Activated CD8-positive, alpha-beta memory T cell treated with anti-CD3 and anti-CD28 coated beads, Interleukin-2, amount 50 U/mL, for 4 hours (primary cell): ENCODE measurements at places on chromosomes 1 and 21.

- no peak for DNase-seq
Measured at GRCh38 chr1:237031480-237031879, 10.5 kb upstream of the RYR2 start.

DNA sequence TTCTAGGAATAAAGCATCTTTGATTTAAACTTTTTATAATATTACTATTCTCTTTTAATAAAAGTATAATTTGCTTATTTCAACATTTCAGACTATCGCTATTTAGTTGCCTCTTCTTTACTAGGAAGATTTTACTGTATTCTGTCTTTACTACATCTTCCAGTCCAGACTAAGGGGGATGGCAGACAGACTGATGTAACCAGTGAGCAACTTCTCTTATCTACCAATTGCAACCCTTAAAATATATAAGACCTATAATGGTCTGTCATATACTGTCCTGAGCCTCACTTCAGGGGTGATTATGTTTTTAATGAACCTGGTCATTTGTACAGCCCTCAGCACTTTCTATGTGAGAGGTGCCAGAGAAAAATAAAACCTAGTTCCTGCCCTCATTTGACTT lies 87.0 kb downstream of the UBE2U start:
- no peak for DNase-seq

GRCh38 chr1:54624466-54625464 lies 1.4 kb upstream of the FAM151A start:
- no peak for DNase-seq

DNA sequence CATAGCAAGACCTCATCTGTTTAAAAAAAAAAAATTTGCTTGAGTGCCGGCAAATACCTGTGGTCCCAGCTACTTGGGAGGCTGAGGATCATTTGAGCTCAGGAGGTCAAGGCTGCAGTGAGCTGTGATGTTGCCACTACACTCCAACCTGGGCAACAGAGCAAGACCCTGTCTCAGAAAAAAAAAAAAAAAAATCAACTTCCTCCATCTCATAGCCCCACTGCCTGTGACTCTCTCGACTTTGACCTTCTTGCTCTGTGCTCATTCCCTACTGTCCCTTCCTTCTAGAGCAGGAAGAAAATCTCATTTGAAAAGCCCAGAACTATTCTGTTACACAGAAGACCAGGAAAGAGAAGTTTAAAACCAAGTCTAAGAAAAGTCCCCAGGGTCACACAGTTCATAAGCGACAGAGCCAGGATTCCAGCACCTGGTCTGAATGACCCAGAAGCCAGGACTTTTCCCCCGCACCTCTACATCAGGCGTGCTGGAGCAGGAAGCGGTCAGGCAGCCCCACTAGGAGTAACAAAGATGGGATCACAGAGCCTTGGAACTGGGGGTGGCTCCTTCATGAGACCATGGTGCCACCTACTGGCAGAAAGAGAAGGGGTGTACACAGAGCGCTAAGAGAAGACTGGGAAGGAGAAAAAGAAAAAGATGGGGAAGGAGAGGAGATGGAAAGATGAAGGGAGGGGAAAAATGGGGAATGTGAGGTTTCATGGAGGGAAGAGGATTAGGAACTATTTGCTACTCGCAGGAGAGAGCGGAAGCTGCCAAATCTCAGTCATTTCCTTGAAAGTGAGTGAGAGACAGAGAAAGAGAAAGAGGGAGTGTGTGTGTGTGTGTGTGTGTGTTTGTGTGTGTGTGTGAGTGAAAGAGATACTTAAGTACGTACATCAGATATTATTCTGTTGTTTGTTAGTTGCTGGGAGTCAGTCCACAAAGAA lies 3.1 kb upstream of the P3R3URF start:
- peak; percentile 67 for DNase-seq

DNA sequence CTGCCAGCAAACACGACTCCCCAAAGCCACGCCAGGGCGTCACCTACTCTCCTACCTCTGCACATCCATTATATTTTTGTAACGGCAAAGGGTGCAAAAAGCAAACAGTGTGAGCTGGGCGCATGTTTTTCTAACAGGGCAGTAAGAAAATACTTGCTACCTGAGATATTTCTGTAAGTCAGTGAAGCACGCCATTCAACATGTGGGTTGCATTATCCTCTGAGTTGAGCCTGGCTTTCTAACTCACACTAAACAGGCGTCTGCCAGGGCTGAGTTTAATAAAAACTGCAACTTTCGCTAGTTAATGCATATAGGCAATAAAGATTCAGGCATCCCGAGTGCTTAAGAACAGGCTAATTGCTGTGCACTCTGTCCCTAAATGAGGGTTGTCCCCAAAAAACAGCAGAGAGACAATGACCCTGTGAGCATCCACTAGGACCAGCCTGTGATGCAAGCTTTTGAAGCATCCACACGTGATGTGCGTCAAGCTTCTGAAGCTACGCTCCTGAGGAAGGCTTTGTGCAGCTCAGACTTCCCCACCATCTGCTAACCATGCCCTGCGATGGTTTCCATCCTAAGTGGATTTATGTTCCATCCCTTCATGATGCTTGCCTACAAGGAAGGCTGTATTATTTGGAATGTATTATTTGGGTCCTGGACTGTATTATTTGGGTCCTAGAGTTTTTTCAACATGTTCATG lies 70.0 kb upstream of the SIM2 start:
- DNase-seq, result no peak

DNA sequence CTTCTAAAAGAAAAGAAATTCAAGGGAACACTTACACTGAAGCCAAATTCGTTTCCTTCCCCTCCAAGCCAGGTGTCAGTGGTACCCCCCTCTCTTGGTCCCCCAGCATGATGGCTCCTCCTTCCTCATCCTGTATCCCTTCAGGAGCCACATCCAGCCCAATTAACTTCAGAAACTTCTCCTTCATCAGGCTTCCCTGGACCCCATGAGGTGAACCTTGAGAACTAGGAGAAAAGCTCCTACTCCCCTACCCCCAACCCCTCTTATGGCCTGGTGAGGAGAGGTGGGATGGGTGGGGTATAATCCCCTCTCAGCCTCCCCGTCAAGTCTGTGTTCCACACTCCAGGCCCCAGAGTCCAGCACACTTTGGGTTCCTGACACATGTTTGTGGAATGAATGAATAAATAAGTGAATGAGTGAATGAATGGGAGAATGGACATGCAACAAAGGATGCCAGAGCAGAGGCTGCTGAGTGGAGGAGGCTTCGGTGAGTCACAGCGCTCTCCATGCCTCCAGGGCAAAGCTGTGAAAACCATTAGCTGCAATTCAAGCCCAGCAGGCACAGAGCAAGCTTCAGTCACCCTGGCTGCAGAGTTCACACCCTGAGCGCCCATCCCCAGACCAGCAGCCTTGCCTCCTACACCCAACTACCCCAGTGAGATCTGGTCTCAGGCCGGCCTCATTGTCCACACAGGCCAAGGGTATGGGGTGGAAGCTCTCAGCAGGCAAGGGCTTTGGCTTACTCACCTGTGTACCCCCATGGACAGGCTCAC lies 43.8 kb downstream of the BATF3 start:
- DNase-seq, result no peak

DNA sequence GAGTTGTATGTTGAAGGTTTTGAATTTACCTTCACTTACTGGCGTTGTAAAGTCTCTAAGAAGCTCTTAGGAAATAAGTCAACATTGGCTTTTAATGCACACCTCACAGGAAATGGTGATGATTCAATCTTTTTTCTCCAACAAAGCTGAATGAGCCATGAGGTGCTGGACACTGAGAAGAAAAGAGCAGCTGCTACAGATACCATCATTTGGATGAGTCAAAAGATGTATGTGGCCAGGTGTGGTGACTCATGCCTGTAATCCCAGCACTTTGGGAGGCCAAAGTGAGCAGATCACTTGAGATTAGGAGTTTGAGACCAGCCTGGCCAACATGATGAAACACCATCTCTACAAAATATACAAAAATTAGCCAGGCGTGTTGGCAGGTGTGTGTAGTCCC lies 3.3 kb upstream of the IL23R start:
- DNase-seq, result no peak

DNA sequence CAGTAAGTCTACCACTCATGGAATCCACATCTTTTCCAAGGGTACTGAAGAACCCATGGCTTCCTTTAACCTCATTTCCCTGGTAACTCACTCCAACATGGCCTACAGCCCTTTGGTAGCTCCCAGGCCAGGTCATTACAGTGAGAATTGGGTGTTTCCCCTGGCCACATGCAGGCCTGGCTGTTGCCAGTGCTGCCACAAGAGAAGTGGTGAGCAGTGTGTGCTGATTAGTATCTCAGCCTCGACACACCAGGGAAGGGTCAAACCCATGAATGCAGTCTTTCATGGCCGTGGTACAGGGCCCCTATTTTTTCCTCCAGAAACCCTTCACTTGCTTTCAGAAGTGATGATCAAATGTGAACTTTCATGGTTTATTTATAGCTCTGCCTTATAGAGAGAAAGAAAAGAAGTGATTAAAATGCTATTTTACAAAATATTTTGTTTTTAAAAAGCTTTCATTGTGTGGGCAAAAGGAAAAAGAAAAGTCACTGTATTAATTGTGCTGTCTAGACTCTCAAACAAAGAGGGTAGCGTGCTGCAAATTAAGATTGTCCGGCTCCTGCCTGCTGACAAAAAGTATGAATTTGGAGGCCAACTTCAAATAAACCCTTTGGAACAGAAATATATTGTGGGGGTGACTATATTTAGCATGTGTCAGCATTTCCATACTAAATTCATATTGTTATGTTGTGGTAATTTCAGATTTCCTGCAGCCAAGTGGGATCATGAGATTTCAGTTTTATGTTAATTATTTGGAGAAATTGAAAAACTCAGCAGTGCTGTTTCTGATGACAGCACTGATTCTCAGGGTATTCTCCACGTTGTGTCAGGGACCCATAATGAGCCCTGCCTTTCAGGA lies 62.0 kb upstream of the HOOK1 start:
- DNase-seq, result no peak

DNA sequence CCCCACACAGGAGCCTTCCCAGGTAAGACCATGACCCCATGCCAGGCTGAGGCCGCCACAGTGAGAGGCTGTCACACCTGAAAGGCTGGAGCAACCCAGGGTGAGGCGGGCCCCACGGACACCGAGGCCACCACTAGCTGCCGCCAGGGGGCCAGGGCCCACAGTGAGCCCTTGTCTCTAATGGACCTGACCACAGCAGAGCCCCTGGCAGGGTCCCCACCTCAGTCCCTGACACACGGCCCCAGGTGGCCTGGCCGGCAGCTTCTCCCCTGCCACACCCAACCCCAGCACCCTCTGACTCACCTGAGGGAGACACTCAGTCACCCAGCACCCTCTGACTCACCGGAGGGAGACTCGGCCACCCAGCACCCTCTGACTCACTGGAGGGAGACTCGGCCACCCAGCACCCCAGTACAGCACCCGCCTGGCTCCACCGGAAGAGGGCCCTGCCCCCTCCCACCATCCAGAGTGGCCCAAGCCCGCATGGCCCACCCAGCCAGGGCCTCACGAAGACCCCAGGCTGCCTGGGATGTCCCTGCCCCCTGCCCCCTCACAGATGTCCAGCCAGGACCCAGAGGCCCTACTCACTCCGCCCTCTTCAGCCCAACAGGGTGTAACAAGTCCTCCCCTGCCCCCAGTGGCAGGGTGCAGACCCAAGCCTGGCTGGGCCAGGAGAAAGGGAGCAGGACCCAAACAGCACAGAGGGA lies 4.4 kb downstream of the DVL1 start:
- peak; percentile 63 for DNase-seq

DNA sequence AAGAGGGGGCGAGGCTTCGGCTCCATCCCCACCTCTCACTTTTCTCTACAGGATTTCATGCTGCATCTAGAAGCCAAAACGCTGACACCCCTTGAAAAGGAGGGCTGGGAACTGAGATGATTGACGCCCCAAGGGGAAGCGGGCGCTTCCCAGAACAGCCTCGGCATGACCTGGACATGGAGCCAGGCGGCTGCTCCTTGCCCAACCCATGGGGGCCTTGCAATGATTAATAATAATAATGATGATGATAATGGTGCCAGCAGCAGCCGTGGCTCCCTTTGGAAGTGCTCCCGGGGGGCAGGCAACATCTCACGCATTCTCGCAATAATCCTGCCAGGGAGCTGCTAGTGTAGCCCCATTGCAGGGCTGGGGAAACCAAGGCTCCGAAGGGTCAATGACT lies 78.2 kb downstream of the RAP1GAP start:
- no peak for DNase-seq

GRCh38 chr1:152426731-152427130 lies 12.7 kb upstream of the CRNN start:
- no peak for DNase-seq

DNA sequence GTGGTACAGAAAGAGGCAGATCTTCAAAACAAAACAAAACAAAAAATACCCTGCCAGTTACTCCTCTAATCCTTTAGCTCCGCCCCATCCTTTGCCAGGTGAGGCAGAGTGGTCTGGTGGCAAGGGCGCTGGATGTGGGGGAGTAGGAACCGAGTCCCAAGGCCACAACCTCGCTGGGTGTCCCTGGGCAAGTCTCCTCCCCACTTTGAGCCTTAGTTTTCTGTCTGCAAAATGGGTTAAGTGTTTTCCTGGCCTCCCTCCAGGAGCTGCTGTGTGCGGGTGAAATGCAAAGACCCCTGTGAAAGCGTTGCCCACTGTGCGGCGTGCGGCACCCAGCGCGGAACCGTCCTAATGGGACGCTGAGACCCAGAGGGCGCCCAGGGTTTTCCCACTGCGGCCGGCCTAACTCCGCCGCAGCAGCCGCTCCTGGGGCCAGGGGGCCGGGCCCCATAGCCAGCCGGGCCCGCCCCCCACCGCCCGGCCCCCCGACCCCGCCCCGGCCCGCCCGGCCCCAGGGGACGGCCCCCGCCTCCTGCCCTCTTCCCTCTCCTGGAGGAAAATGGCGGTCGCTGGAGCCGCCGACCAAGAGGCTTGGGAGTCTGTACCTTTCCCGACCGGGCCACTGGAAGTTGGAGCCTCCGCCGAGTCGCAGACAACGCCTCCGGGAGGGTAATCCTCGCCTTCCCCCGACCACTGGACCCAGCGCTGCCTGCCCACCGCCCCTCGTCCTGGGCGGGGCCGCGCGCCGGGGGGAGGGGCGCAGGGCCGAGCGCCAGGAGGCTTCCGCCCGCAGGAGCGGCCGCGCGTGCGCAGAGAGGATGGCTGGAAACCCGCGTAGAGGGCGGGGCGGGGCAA lies at the start of the genes ERMAP and SVBP:
Gene ERMAP (plus strand): TSS at position 538 of the 855 bp plus-strand sequence. CDS start 13,327 bp downstream, outside the sequence.
Gene SVBP (minus strand): TSS at position 813 of the 855 bp plus-strand sequence. CDS start 853 bp downstream, outside the sequence.
- DNase-seq, result peak; percentile 95

- DNase-seq, result no peak
Measured at GRCh38 chr1:40341491-40342380, 24.6 kb upstream of the COL9A2 start.

GRCh38 chr1:200319148-200319547 lies 90.7 kb downstream of the ZNF281 start:
- DNase-seq, result no peak

DNA sequence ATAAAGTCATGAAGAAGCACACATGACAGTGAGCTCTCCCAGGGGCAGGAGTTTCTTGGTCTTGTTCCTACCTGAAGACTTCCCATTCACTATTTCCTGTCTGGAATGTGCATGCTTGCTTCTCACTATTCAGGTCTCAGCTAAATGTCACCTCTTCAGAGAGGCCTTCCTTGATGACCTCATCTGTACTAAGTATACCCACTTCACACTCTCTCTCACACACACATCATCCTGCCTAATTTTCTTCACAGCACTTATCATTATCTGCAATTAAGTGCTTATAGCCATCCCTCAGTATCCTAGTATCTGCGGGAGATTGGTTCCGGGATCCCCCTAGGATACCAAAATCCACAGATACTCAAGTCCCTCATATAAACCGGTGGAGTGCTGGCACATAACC lies 146.4 kb upstream of the IVNS1ABP start:
- DNase-seq, result no peak
